ENCODE measurements at places on chromosomes 16 and 17.

- DNase-seq, result no peak
Observed at GRCh38 chr16:85950136-85950918, 51.4 kb downstream of the IRF8 start.

DNA sequence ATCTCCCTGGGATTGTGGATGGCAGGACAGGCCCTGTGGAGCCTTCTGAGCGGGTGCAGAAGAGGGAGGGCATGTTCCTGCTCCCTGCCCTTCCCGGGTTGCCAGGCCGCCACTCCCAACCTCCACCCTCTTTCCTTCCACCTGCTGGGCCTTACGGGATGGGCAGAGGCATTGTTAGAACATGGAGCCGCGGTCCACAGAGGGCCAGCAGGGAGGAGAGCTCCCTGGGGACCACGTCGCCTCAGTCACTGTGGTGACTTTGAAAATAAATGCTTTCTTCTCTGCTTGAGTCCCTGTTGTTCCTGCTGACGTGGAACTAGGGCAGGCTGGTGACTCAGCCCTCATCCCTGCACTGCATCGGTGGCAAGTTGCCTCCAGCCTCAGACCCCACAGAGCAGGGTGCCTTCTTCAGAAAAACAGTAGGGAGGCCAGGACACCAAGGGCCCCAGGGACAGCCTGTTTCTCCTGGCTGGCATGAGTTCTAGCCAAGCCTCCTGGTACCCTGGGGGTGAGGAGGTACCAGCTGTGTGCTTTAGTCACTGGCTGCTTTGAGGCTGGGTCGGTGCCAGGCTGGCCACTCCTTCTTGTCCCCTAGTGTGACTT is 224.9 kb downstream of the SEC14L1 start:
- no peak for DNase-seq

DNA sequence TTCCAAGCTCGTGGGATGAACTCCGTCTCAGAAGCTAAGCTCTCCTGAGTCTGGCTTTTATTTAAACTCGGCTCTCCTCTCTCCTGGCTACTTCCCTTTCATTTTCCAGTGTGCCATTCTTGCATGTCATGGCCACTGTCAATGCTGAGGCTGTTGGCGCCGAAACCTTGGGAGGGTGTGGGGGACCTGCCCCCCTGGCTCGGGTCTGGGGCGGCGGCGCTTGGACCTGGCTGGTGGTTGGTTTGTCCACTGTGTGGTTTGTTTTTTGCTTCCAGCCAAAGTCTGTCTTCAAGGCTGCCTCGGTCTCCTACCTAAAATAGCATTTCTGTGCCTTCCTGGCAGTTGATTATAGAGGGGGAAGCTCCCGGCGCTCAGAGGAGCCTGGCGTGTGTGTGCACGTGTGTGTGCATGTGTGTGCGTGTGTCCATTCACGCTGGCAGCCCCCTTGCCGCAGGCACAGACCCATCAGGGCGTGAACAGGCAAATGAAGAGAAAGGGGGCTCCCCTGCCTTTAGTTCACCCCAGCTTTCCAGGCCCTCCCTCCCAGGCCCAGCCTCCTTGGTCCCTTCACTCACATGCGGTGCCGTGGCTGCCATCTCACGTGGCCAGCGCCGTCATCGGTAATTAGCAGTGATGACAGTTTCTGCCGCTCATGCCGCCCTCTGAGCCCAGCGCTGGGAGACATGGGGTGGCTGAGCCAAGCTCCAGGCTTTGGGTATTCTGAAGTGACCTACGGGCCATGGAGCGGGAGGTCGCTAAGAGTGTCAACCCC is 179.9 kb downstream of the SEC14L1 start:
- no peak for DNase-seq

DNA sequence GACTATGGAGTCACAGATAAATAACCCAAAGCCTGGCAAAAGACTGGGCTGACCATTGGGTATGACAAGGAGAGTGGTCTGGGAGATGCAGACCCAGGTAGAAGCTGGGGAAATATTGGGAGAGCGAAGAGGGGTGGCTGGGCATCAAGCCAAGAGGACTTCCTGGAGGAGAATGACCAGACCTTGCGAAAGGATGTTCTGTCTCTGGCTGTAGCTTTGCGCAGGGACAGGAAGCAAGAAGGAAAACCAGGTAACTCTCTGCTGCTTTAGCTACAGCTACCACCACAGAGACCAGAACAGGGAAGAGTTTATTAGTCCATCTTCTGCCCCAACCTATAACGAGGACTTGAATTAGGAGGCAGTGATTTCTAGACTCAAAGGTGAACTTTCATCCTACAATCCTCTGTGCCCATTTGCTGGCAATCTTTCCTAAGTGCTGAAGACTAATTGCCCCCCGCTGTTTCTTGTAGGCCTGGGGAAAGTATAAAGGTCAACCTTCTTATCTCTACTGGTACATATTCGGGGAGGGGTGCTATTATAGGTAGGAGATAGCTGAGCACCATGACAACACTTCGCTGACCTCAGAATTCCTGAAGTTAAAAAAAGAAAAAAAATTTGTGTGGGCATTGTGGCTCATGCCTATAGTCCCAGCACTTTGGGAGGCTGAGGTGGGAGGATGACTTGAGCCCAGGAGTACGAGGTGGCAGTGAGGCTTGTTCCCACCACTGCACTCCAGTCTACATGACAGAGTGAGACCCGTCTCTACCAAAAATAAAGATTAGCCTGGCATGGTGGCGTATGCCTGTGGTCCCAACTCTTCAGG is 19.1 kb upstream of the KIFC3 start:
- no peak for DNase-seq

DNA sequence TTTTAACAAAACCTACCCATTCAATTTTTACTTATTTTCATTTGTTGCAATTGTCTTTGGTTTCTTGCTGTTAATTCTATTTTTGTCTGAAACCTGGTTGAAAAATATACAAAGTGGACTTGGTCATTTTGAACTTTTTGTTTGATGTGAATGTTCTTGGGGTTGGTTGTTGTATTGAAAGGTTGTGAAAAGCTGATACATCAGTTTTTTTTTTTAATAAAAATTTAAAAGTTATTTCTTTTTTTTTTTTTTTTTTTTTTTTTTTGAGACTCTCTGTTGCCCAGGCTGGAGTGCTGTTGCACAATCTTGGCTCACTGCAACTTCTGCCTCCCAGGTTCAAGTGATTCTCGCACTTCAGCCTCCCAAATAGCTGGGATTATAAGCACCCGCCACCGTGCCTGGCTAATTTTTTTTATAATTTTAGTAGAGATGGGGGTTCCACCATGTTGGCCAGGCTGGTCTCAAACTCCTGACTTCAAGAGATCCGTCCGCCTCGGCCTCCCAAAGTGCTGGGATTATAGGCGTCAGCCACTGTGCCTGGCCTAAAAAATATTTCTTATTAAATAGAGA is 28.9 kb downstream of the WIPF2 start:
- DNase-seq, result no peak

DNA sequence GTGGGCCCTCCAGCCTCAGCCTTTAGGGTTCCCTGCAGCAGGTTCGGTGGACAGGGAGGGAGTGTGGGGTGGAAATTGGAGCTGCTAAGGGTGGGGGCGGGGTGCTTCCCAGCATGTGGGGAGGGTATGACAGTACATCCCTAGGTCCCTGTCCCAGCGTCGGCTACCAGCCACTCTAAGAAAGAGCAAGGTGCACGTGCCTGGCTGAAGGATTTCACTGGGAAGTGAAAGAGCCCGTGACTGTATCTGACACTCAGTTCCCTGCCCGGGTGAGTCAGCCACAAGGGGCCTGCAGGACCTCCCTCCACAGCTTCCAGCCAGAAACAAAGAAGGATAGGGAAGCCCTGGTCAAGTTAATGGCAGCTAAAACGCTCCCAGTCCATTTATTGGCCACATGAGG is 4.1 kb downstream of the SNRNP25 start:
- no peak for DNase-seq

DNA sequence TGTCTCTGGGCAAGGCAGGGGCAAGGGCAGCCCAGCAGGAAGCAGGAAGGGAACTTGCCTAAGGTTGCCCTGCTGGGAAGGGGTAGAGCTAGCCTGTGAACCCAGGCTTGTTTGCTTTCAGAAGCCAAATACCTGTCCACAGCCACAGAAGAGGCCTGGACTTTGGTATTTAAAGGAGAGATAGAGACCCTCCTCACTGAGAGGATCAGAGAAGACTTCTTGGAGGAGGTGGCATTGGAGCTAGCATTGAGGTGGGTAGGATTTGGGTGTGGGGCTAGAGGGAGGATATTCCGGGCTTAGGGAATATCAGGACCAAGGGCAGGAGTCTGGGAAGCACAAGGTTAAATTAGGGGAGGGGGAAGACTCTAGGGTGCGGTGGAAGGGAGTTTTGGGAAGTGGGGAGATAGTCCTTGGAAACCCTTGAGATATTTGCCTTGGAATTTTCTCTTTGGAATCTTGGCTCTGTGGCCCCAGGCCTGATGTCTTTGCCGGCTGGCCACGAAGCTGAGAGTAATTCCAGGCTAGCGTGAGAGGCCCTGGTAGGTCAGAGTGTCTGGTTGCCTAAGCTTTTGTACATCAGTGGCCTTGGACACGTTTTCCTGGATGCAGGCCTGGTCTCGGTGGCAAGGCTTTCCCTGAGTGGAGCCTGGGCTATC is 13.1 kb upstream of the ETV4 start:
- no peak for DNase-seq

DNA sequence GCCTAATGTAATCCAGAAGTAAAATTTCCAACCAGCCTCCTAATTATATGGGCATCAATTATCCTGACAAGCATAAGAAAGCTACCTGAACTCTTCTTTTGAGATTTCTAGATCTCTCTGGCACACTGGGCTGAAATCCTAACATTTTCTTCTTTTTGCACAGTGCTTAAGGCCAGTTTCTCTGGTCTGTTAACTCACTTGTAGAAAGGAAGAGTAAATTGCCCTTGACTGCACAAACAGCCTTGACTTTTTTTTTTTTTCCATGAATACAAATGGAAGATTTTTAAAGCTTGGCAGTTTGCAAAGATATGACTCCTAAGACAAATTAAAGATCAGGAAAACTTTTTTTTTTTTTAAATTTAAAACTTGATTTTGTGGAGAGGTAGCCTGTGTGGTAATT is 291.2 kb upstream of the MON1B start:
- DNase-seq, result no peak

DNA sequence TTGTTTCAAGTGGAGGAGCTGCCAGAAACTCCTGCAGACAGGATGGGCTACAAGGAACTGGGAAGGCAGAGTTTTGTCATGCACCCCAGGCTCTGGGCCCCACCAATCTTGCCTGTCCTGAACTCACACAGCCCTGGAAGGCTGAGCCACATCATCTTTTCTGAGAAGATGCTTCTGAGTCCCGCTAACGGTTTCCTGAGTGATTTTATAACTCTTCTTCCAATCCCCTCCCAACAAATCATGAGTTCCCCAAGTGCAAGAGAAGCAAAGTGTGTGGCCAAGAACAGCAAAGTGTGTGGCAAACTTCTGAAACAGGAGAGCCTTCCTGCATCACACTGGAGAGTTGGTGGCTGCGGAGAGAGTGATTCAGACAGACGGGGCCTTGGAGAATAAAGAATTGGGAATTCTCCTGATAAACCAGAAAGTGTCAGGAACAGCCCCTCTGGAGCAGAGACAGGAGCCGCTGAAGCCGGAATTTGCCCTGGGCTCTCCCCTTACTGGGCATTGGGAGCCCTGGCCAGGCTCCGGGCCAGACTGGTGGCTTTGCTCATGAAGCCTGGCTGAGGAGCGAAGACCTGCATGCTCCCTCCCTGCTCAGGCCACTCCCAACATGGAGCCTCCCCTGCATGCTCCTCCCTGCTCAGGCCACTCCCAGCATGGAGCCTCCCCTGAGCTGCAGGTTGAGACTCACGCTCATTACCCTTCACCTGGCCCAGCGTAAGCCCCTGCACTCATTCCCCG is 47.2 kb downstream of the PITPNM3 start:
- DNase-seq, result no peak

DNA sequence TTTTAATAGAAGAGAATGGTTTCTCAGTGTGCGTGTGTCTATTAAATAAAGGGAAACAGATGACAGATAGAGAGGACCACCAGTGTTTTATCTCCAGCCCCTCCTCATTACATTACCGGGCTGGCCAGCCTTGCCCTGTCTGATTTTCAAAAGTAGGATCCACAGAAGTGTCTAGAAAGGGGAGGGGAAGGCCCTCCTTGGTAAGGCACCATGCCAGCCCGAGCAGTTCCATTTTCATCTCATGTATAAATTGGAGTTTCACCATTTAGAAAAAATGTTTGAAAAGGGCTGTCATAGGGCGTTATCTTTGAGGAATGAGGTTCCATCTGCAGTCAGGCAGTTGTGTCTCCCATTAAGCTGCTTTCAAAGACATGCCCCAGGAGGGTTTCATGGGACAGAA is 96.7 kb downstream of the SOCS1 start:
- peak; percentile 18 for DNase-seq

- no peak for DNase-seq
Observed at GRCh38 chr16:55379876-55380390, 55.9 kb downstream of the IRX6 start.

GRCh38 chr16:85969159-85969558 is 70.2 kb downstream of the IRF8 start:
- no peak for DNase-seq
